Panc1 (cell line): ENCODE measurements at places on chromosomes 3 and 15. TPM values are rescaled to one million over a fixed set of nuclear protein-coding genes. Genes with fewer than 3 reads are reported as not detected.

Gene CPNE9
- 0.13 TPM for total RNA-seq

Gene LTK
- not detected for total RNA-seq

Gene GAP43
- not detected for total RNA-seq

Gene RPL32
- 794 TPM for total RNA-seq

Gene PLA2G4E
- total RNA-seq: not detected

Gene GOLGA8O
- 0.69 TPM for total RNA-seq

Gene KCNAB1
- total RNA-seq: not detected

Gene C3orf52
- total RNA-seq: 12.6 TPM

Gene RPL39L
- 37.7 TPM for total RNA-seq
